NCI-H69 (cell line): ENCODE measurements at places on chromosomes 2 and 18.

DNA sequence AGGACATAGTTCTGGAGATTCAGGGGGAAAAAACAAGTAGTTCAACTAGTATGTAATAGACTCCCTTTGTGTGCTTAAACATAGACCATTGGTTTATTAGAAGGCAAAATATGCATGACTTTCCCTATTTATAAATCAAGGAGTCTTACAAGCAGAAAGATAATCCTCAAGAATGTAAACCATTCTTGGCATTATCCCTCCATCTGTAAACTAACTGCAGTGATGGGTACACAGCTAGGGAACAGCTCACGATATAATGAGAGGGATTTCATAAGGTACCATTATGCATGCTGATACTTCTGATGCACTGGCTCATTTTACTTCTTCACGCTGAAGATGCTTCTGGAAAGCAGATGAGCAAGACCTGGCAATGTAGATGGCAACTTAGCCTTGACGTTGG lies 878 bp downstream of the FBXO15 start:
- DNase-seq, result peak; percentile 46

- peak; percentile 44 for DNase-seq
These were observed 4.6 kb downstream of the LOXL3 start for GRCh38 chr2:74548900-74549826.

GRCh38 chr2:161381546-161381945 lies 34.6 kb upstream of the TBR1 start:
- no peak for DNase-seq

DNA sequence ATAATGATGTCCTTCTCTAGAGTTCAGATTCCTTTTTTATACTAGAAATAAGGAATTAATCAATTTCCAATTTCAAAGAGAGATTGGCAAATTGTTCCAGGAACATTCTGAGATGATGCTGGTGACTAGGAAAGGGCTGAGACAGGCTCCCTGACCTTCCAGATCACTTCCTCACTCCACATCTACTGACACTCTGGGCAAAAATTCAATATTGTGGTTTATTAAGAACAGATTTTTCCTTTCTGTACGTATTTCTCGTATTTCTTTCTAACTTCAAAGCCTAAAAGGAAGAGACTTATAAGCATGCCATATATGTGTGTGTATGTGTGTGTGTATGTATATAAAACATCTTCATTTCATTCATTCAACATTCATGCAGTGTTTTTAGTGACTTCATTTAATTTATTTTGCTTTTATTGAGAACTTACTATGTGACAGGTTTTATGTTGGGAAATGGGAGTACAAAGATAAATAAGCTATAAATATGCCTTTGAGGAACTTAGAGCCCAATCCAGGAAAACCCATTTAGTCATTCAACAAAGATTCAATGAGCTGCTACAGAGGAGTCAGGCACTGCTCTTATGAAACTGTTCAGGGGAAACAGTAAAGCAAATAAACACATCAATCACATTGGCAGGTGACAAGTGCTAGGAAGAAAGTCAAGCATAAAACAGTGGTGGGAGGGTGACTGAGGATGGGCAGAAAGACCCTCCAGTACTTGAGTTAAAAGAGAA lies 137.9 kb downstream of the RDH14 start:
- DNase-seq, result no peak

- no peak for DNase-seq
These were observed 51.9 kb upstream of the ODC1 start for GRCh38 chr2:10499911-10500521.

- DNase-seq, result no peak
These were observed 39.2 kb upstream of the EML4 start for GRCh38 chr2:42129947-42130346.

- peak; percentile 82 for DNase-seq
These were observed 260.5 kb downstream of the CCDC85A start for GRCh38 chr2:56444339-56444738.

- no peak for DNase-seq
These were observed 625.6 kb upstream of the CDH2 start for GRCh38 chr18:28802546-28802945.

DNA sequence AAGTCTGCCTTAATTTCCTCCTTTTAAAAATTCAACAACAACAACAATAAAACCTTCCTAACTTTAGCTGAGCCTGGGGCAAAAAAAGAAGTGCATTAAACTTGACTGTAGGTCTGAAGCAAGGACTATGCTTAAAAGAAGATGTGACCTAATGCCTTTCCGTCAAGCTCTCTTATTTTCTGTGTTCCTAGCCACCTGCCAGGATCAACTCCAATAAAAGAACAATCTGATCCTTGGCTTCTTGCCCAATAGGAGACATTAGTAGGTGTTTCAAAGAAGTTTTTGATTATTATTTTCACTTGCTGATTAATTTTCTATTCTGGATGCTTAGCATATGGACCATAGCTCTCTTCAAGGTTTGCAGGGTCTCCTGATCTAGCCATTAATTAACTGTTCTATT lies 237.5 kb downstream of the STK39 start:
- peak; percentile 80 for DNase-seq

DNA sequence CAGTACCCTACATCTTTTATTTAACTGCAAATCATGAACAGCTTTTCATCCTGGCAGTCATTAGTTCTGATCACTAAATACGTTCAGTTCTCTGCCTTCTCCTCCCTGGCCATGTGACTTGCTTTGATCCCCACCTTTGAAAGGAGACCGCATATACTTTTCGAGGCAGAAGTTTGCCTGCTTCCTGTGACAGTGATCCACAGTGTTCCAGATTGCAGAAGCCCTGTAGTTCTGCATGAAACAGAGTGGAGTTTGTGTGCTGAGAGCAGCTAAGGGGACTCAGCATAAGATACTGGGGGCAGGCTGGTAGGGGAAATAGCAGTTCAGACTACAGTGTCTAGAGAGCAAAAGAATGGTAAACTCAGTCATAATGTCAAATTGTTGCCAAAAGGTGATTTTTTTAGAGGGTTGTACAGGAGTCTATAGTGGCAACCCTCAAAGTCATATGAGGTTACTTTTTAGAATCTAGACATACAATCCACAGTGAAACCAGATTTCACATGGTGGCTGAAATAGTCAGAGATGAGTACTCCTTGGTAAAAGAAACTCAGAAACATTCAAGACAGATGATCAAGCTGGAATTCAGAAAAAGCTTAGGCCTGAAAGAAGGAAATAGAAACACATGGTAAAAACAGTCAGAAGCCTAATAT lies 1800.4 kb upstream of the CELF4 start:
- DNase-seq, result no peak
